ENCODE measurements at places on chromosomes 1 and 21.

- no peak for DNase-seq
Measured at GRCh38 chr1:212007886-212008285, 27.5 kb downstream of the INTS7 start.

DNA sequence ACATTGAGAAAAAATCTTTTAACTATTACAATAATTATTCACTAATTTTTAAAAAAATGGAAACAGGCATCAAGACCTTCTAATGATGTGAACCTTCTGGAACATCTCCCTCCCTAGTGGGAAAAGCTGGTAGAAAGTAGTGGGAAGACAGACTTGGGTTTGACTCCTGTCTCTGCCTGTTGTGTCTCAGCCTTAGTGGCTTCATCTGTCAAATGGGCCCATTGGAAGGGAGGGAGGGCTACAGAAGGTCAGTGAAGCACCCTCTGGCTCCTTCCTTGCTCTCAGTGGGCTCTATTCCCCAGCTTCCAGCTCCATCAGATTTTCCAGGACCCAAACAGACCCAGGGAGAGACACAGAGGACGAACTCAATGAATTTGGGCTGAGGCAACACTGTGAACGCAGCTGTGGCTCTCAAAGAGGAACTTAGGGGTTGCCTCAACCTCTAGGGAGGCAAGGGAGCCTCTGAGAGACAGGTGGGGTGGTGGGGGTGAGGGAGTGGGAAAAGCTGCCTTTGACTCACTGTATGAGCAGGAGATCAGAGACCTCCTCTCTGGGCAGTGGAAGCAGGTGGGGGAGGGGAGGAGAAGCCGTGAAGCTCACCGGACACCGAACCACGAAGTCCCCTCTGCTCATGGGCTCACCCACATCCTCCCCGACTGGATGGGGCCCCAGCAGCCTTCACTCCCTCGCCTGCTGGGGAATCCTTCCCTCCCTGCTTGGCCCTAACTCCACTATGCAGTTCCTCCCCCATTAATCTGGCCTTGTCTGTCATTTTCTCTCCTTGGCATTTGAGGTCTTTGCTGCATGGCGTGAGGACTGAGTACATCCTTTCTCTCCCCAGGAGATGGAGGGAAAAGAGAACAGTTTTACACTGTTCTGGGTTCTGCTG, 4.5 kb downstream of the CNR2 start:
- peak; percentile 38 for DNase-seq

GRCh38 chr1:51750729-51751128, 127.8 kb downstream of the NRDC start:
- no peak for DNase-seq

- DNase-seq, result peak; percentile 13
Measured at GRCh38 chr1:147171399-147172167, 687 bp downstream of the PRKAB2 start.

GRCh38 chr1:210217482-210217881, 15.1 kb upstream of the SERTAD4 start:
- DNase-seq, result no peak

GRCh38 chr1:159925719-159926078, 392 bp upstream of the TAGLN2 start:
- DNase-seq, result no peak

GRCh38 chr1:110003747-110004428, 19.3 kb downstream of the AHCYL1 start:
- DNase-seq, result peak; percentile 74

GRCh38 chr1:21244986-21245687, 45.1 kb downstream of the ECE1 start:
- no peak for DNase-seq

DNA sequence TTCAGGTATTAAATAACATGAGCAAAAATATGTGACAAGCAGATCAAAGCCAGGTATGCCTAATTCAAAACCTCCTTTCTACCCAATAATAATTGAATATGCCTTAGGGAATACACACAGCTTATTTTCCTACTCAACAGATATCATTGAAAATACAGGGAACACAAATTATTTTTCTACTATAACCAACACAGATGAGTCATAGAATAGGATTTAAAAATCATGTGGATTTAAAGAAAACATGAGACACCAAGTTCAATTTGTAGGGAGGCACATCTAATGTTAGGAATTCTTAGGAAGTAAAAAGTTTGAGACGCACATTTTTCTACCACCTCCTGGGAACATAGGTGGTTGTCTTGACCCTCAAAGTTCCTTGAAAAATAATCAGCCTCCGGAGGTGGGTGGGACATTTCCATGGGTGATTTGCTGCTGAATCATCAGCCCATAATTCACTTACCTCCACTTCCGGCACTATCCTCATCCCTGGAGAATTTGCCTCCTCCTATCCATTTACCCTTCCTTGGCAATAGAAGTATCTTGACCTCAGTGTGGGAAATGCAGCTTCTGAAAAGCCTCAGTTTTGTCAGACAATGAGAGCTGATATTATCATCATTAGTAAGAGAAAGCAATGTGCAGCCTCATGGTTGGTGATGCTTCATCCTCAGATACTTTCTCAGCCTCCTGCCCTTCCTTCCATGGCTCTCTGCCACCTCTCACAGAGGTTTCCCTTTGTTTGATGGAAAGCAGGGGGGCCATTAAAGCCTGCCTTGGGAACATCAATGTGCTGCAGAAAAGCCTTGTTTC, 33.5 kb upstream of the RGS4 start:
- DNase-seq, result no peak

DNA sequence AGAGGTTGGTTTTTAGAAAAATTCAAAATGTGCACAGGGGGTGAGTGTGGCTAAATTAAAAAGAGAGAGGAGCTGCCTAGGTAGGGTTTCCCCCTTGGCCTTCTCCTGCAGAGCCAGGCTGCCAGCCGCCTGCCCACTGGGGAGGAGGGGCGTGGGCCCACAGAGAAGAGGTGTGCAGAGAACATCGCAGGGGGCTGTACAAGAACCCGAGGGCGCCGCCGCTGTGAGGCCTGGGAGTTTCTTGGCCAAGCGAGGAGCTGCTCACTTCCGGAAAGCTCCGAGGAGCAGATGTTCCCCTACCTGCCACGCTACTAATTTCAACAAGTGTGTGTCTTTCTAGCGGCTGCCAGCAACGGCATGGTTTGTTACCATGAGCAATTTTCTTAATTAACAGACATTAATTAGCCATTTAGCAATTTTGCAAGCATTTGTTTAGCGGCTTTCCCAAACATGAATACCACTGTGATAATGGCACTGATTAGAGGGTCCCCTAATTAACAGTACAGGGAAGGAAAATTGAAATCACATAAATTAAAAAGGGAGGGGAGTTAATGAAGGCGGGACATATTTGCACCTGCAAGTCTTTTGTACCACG, 59.7 kb downstream of the MRPL37 start:
- no peak for DNase-seq

GRCh38 chr21:40976198-40977109, 129.5 kb upstream of the DSCAM start:
- no peak for DNase-seq

GRCh38 chr1:201539561-201540431, 869 bp downstream of the NAV1 start:
- DNase-seq, result peak; percentile 37

GRCh38 chr1:54975356-54976108, 4.9 kb upstream of the TMEM61 start:
- no peak for DNase-seq

DNA sequence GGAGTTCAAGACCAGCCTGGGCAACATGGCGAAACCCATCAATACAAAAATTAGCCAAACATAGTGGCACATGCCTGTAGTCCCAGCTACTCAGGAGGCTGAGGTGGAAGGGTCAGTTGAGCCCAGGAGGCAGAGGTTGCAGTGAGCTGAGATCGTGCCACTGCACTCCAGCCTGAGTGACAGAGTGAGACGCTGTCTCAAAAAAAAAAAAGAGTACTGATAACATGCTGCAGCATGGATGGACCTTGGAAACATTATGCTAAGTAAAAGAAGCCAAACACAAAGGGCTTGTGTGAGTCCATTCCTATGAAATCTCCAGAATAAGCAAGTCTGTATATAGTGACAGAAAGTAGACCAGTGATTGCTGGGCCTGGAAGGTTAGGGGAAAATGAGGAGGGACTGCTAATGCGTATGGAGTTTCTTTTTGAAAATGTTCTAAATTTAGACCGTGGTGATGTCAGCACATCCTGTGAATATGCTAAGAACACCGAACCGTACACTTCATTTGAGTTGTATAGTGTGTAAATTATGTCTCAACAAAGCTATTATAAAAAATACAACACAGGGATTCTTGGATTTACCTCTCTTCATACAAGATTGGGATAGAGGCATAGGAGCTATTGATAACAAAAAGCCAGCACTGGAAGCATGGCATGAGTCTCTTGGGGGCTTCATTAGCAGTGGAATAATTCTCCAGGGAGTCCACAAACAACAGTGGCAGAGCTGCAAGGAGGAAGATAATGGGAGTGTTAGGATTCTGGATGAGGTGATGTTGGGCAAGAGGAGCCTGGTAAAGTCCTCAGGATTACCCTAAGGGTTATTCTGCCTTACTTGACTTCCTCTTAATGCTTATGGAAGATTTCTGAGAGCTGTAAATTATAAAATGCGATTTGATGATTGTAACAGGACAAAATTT, 73.5 kb downstream of the TTC3 start:
- no peak for DNase-seq

GRCh38 chr1:161177112-161177935, at the start of gene B4GALT3:
Gene B4GALT3 (minus strand): TSS chr1:161177507. CDS start chr1:161176060, 1,447 bp downstream.
- peak; percentile 94 for DNase-seq

GRCh38 chr1:47191940-47192457, 2.2 kb upstream of the PDZK1IP1 start:
- peak; percentile 41 for DNase-seq

- no peak for DNase-seq
Measured at GRCh38 chr21:19684328-19684727, 1280.7 kb upstream of the TMPRSS15 start.

DNA sequence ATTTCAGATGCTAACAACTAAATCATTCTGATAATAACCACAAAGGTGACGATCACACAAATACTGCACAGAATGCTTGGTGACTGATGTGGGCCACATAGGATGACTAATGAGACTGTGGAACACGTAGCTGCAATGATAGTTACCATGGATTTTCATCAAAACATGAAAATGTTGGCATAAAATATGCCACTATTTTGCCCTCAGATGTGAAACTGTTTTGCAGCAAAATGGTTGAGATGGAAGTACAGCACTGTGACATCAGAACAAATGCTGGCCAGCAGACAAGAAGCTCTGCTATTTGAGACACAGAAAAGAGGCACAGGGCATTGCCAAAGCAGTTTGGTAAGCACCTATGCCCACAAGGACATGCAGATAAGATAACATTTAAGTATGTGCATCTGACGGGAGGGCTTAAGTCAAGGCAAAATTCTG, 83.8 kb downstream of the NIBAN1 start:
- DNase-seq, result no peak

GRCh38 chr21:28207436-28208173, 785.1 kb downstream of the LTN1 start:
- no peak for DNase-seq

- DNase-seq, result peak; percentile 91
Measured at GRCh38 chr1:203769505-203770343, 4.7 kb downstream of the LAX1 start.

- no peak for DNase-seq
Measured at GRCh38 chr1:167708940-167709389, 12.8 kb upstream of the MPZL1 start.

GRCh38 chr1:25431955-25432719, 1.4 kb downstream of the MACO1 start:
- no peak for DNase-seq

GRCh38 chr1:75725266-75725665, 757 bp downstream of the ACADM start:
- DNase-seq, result no peak

DNA sequence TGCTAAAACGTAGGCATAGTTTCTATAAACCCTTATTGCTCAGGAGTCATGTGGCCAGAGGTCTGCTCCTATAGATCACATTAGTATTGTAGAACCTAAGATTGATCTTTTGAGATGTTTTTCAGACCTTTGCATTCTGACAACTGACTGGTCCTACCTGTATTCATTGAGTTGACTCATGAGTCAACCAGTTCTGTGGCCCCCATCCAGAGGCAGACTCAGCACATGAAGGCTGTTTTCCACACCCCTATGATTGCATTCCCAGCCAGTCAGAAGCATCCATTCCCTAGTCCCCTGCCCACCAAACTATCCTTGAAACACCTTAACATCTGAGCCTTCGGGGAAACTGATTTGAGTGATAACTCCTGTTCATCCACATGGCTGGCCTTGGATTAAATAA, 451.7 kb downstream of the SIPA1L2 start:
- no peak for DNase-seq

- peak; percentile 28 for DNase-seq
Measured at GRCh38 chr1:111989531-111990025, at the start of gene KCND3. Gene KCND3 (minus strand): TSS chr1:111989668.

- no peak for DNase-seq
Measured at GRCh38 chr1:236689713-236690569, 3.6 kb downstream of the ACTN2 start.

DNA sequence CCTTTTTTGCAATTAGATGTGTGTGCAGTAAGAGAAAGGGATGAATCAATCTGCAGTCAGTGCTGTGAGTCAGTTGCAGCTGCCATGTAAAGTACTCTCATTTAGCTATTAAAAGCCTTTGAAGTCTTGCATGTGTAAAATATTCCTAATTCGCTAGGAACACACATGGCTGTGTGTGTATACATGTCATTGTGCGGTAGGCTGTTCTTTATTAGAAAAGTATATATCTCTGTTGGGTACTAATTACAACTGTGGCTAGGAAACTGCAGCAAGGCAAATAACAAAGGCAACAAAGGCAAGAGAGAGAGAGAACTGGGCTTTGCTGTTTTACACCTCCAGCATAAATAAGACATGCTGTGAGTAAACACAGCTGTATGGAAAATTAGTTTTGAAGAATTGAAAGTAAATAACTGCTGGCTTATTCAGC, 41.7 kb downstream of the EPB41 start:
- no peak for DNase-seq

GRCh38 chr1:107682467-107682866, 282.5 kb downstream of the VAV3 start:
- no peak for DNase-seq

- no peak for DNase-seq
Measured at GRCh38 chr21:14520535-14520934, 25.6 kb downstream of the SAMSN1 start.

- DNase-seq, result no peak
Measured at GRCh38 chr1:200889571-200889970, 5.1 kb upstream of the INAVA start.

GRCh38 chr21:39094087-39094780, 89.0 kb downstream of the PSMG1 start:
- no peak for DNase-seq

GRCh38 chr21:15514073-15514946, 215.5 kb upstream of the USP25 start:
- peak; percentile 52 for DNase-seq

DNA sequence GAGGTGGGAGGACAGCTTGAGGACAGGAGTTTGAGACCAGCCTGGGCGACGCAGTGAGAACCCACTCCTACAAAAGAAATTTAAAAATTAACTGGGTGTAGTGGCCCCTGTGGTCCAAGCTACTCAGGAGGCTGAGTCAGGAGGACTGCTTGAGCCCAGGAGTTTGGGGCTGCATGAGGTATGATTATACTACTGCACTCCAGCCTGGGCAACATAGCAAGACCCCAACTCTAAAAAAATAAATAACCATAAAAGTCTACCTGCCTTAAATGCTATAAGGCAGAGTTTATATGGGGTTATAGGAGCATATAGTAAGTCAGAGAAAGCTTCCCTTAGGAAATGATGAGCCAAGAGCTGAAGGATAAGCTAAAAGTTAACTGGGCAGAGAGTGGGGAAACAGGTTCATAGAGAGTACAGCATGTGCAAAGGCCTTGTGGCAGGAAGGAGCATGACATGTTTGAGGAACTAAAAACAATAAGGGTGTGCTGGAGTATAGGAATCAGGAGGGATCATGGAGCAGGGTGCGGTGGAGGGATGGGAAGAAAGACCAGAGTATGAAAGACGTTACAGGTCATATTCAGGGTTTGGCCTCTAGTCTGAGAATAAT, 68.3 kb downstream of the ADSS2 start:
- DNase-seq, result no peak

Measured in transverse colon (tissue), 4 donors.